ENCODE measurements at places on chromosomes 5 and 9. TPM values are rescaled to one million over a fixed set of nuclear protein-coding genes. Genes with fewer than 3 reads are reported as not detected.

Gene PALM2AKAP2
- 0.69 TPM for total RNA-seq

Gene LEAP2
- 7.7 TPM for total RNA-seq

DNA sequence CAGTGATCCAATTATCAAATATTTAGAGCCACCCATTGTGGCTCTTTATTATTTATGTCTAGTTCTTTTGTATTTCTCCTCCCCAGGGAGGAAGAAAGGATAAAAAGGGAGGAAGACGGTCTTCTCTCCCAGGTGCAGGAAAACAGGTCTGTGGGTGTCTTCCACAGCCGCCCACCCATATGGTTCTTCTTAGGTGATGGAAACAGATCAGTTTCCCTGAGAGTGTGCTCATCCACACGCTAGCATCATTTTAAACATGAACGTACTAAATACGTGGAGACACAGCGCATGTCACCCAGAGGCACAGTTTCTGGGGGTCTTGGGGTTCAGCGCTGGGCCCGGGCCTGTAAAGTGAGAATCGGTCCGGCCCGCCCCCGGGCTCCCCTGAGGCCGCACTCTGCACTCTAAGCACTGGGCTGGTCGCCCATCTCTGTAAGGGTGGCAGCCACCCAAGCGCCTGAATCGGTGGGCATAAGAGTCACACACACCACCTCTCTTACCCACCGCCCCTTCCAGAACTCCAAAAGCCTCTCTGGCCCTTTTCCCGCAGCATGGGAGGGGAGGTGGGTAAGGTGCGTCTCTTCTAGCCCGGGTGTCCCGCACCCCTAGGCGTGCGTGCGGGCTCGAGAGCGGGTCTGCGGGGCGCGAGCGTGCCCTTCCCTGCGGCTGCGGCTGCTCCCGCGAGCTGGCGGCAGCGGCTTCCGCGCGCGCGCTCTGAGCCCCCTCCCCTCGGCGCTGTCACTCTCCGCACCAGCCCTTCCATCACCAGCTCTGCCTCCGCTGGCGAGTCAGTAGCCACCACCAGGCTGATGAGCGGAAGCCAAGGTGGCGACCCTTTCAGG, 1.3 kb downstream of the PTCH1 start:
- H3K27me3 ChIP-seq, result peaks cover 7% of the 10 kb centered on the region
- H3K4me1 ChIP-seq, result peaks cover 4% of the 10 kb centered on the region
- peak overlapping the region; percentile 44 for H3K4me3 ChIP-seq
- peak; percentile 39 for DNase-seq
- peak overlapping the region; percentile 45 for H3K27ac ChIP-seq

- H3K27me3 ChIP-seq, result no peaks in the 10 kb centered on the region
- peak; percentile 47 for DNase-seq
- H3K27ac ChIP-seq, result no peak overlapping the region
- H3K4me3 ChIP-seq, result no peak overlapping the region
These were observed 187.3 kb downstream of the TENT4A start for GRCh38 chr5:6900247-6901227.

- no peaks in the 10 kb centered on the region for H3K4me1 ChIP-seq
- H3K36me3 ChIP-seq, result no peaks in the 10 kb centered on the region
- H3K27ac ChIP-seq, result no peak overlapping the region
- DNase-seq, result no peak
These were observed 45.7 kb downstream of the FXN start for GRCh38 chr9:69081261-69081660.

GRCh38 chr9:119453490-119453911, 84.3 kb upstream of the BRINP1 start:
- H3K4me1 ChIP-seq, result no peaks in the 10 kb centered on the region
- DNase-seq, result no peak
- H3K36me3 ChIP-seq, result no peaks in the 10 kb centered on the region
- no peak overlapping the region for H3K4me3 ChIP-seq

DNA sequence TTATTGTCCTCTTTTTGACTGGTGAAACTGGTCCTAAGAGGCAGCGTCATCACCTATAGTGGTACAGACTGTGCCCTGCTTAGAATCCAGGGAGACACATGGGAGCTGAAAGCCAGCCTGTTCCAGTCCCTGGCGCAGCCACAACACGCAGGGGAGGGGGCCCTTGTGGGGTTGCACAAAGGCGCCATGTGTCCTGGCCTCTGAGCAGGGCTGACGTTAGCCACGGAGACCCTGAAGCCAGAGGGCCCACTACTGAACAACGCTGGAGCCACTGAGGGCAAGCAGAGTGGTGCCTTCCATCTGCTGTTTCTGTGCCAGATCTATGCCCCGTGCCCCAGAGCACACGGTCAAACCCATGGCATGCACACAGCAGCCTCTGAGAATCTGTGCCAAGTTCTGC, 147.3 kb downstream of the ACTL7B start:
- H3K27me3 ChIP-seq, result no peaks in the 10 kb centered on the region
- no peaks in the 10 kb centered on the region for H3K4me1 ChIP-seq
- DNase-seq, result no peak
- no peaks in the 10 kb centered on the region for H3K36me3 ChIP-seq

- H3K4me3 ChIP-seq, result no peak overlapping the region
- H3K36me3 ChIP-seq, result no peaks in the 10 kb centered on the region
- no peak for DNase-seq
- H3K27ac ChIP-seq, result no peak overlapping the region
- H3K27me3 ChIP-seq, result no peaks in the 10 kb centered on the region
These were observed 92.0 kb upstream of the DNAH5 start for GRCh38 chr5:14036514-14036913.

GRCh38 chr5:58403822-58404433, 56.0 kb downstream of the PLK2 start:
- H3K4me1 ChIP-seq, result no peaks in the 10 kb centered on the region
- no peak overlapping the region for H3K27ac ChIP-seq
- no peaks in the 10 kb centered on the region for H3K27me3 ChIP-seq
- no peak overlapping the region for H3K4me3 ChIP-seq
- DNase-seq, result no peak

DNA sequence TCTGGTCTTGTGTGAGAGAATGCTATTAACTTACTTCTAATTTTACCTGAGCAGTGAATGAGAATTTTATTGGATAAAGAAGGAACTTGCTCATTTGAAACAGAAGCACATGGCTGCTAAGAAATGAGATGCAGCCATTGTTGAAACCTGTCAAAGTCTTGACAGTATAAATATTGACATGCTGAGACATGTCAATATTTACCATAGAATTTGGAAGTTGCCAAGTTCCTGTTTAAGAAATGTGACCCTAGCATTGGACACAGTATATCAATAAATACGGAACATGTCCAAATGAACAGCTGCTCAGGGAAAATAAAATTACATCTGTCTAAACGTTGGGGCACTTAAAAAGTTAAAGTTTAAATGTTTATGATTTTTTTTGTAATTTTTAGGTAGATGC, 7.8 kb downstream of the XRCC4 start:
- no peak overlapping the region for H3K4me3 ChIP-seq
- H3K36me3 ChIP-seq, result no peaks in the 10 kb centered on the region
- H3K27ac ChIP-seq, result no peak overlapping the region
- no peaks in the 10 kb centered on the region for H3K4me1 ChIP-seq
- no peak for DNase-seq

GRCh38 chr5:1568201-1568979, 44.6 kb upstream of the LPCAT1 start:
- no peaks in the 10 kb centered on the region for H3K36me3 ChIP-seq
- H3K4me3 ChIP-seq, result no peak overlapping the region
- no peak for DNase-seq

- no peak overlapping the region for H3K27ac ChIP-seq
- no peaks in the 10 kb centered on the region for H3K27me3 ChIP-seq
- no peak for DNase-seq
- H3K4me3 ChIP-seq, result no peak overlapping the region
- no peaks in the 10 kb centered on the region for H3K4me1 ChIP-seq
These were observed 61.4 kb upstream of the TRIO start for GRCh38 chr5:14081791-14082190.

- H3K4me3 ChIP-seq, result no peak overlapping the region
- H3K27me3 ChIP-seq, result no peaks in the 10 kb centered on the region
- no peaks in the 10 kb centered on the region for H3K36me3 ChIP-seq
- DNase-seq, result no peak
- no peaks in the 10 kb centered on the region for H3K4me1 ChIP-seq
These were observed 695.1 kb downstream of the NR2F1-AS1 start for GRCh38 chr5:92885950-92886349.

DNA sequence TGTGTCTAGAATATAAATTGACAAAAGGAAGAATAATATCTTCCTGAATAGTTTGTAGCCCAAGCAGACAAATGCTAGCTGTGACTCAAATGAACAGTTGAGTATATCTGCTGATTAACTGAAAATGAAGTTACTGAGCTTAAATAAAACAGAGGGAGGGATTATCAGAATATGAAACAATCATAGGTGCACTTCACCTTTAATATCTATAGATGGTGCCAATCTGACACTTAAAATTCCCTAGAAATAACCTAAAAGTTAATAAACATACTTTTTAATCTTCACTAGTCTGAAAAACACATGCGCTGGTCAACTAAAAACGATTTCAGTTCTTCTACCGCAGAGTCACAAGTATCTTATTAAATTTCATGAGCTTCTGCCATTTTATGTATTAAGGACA, 280.8 kb upstream of the RASA1 start:
- no peak overlapping the region for H3K27ac ChIP-seq
- no peaks in the 10 kb centered on the region for H3K4me1 ChIP-seq

DNA sequence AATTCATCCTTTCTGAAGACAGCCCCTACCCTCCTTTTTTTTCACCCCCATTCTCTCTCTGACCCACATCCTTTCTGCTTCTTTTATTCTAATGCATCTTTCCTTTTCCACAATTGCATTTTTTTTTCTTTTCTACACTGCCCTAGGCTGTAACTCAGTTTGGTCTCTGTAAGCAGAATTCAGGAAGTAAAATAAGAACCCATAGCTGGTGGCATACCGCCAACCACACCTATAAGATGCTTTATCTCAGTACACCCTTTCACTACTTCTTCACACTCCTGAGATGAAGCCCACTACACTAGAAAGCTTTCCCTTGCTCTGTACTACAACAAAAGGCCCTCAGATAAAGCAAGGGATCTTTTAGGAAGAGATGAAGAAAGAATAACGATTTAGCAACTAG, 16.1 kb upstream of the TSSK1B start:
- H3K27me3 ChIP-seq, result no peaks in the 10 kb centered on the region
- no peak overlapping the region for H3K4me3 ChIP-seq
- no peak overlapping the region for H3K27ac ChIP-seq
- H3K4me1 ChIP-seq, result no peaks in the 10 kb centered on the region

DNA sequence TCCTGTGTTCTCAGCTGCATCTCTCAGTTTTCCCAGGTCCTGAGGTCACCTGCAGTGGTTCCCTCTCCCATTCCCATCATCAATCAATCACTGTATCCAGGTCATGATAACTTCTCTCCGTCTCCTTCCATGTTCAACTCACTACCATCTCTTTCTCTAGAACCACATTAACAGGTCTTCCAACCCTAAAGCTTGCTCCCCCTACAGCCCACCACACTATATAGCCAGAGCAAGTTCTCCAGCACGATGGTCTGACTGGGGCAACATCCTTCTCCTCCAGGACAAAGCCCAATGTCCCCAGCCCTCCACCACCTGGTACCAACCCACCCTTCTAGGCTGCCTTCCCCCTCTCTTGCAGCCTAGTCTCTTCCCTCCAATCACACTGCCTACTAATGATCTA, 241.6 kb downstream of the CDK5RAP2 start:
- H3K36me3 ChIP-seq, result no peaks in the 10 kb centered on the region
- no peak overlapping the region for H3K4me3 ChIP-seq
- no peaks in the 10 kb centered on the region for H3K4me1 ChIP-seq
- no peak for DNase-seq
- H3K27me3 ChIP-seq, result no peaks in the 10 kb centered on the region
- H3K27ac ChIP-seq, result no peak overlapping the region

DNA sequence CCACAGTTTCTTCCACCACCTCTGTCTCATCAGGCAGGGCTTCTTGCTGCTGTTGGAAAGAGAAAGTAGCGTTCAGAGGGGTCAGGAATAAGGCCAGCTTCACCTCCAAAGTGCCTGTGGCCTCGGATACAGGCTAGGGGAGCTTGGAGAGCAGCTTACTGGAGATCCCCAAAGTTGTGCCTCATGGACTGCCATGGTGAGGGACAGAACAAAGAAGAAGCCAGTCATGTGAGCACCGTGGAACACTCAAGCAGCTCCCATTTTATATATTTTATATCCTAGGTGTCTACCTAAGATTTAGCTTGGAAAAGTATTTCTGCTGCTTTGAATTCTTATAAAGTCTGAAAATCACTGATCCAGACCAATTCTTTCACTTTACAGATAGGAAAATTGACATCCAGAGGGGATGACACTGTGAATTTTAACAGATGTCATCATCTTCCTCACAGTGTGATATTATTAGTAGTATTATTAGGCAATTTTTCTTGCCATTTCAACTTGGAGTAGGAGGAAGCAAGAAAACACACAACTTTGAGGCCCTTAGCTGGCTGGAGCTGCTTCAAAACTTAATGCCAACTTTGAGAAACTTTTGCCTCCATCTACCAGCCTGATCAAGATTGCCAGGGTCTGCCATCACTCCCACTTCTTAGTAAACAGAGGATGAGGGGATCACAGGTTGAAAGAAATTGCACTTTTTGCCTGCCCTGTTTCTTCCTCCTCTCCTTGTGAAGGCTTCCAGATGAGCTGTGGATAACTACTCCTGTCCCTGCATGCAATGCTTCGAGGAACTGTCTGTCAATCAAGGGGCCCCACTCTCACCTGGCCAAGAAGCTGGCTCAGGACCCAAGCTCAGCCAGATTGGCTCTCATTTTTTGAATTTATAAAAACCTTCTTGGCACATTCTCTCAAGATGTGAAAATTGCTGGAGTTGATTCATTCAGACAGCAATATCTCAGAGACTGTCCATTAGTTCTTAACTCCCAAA, 11.8 kb downstream of the SPARC start:
- no peaks in the 10 kb centered on the region for H3K36me3 ChIP-seq
- DNase-seq, result no peak
- H3K4me3 ChIP-seq, result no peak overlapping the region
- H3K4me1 ChIP-seq, result peaks cover under 1% of the 10 kb centered on the region

GRCh38 chr5:1658665-1659064, 134.9 kb upstream of the LPCAT1 start:
- H3K27ac ChIP-seq, result no peak overlapping the region
- H3K27me3 ChIP-seq, result peaks cover 4% of the 10 kb centered on the region
- no peaks in the 10 kb centered on the region for H3K36me3 ChIP-seq
- H3K4me3 ChIP-seq, result no peak overlapping the region
- no peaks in the 10 kb centered on the region for H3K4me1 ChIP-seq
- DNase-seq, result no peak

GRCh38 chr5:40141418-40141817, 538.3 kb upstream of the PTGER4 start:
- H3K4me3 ChIP-seq, result no peak overlapping the region
- no peaks in the 10 kb centered on the region for H3K36me3 ChIP-seq
- H3K27me3 ChIP-seq, result no peaks in the 10 kb centered on the region
- DNase-seq, result no peak
